ENCODE measurements at places on chromosomes 16 and 17.
A peak's percentile ranks its signal among the peaks of the same experiment; 100 is the strongest.

GRCh38 chr16:23868136-23868535 is 32.4 kb downstream of the PRKCB start:
- DNase-seq: no peak

DNA sequence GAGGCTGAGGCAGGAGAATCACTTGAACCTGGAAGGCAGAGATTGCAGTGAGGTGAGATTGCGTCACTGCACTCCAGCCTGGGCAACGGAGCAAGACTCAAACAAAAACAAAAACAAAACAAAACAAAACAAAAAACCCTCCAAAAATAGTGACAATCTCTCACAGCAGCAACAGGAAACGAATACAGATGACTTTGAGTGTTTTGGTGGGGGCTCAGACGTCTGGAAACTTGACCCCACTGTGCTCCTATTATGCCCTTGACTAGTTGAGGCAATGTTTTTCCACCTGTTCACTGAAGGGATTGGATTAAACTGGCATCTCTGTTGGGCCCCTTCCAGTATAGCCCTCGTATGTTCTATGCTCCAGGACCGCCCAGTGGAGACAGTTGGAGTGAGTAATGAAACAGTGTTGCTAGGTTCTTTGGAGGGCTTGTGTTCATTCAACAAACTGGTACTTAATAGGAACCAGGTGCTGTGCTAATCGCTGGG is 167.0 kb downstream of the UTP18 start:
- DNase-seq: peak; percentile 97

GRCh38 chr16:75258807-75259141 is 7.3 kb upstream of the BCAR1 start:
- DNase-seq: no peak

DNA sequence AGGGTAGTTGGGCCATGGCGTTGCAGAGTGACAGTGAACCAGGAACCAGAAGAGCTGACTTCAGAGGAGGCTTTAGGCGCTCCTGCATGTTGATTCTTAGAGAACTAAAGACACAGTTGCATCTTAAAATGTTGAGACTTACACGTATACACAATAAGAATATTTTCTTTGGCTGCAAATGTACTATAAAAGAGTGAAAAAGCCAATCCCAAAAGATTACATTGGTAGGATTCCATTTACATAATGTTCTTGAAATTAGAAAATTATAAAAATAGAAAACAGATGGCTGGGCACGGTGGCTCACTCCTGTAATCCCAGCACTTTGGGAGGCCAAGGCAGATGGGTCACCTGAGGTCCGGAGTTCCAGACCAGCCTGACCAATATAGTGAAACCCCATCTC is 738.8 kb downstream of the WWOX start:
- no peak for DNase-seq

- DNase-seq: no peak
These were observed 39.5 kb downstream of the DNAH9 start for GRCh38 chr17:11637796-11638195.

GRCh38 chr16:50002190-50002589 is 22.8 kb upstream of the CNEP1R1 start:
- no peak for DNase-seq

DNA sequence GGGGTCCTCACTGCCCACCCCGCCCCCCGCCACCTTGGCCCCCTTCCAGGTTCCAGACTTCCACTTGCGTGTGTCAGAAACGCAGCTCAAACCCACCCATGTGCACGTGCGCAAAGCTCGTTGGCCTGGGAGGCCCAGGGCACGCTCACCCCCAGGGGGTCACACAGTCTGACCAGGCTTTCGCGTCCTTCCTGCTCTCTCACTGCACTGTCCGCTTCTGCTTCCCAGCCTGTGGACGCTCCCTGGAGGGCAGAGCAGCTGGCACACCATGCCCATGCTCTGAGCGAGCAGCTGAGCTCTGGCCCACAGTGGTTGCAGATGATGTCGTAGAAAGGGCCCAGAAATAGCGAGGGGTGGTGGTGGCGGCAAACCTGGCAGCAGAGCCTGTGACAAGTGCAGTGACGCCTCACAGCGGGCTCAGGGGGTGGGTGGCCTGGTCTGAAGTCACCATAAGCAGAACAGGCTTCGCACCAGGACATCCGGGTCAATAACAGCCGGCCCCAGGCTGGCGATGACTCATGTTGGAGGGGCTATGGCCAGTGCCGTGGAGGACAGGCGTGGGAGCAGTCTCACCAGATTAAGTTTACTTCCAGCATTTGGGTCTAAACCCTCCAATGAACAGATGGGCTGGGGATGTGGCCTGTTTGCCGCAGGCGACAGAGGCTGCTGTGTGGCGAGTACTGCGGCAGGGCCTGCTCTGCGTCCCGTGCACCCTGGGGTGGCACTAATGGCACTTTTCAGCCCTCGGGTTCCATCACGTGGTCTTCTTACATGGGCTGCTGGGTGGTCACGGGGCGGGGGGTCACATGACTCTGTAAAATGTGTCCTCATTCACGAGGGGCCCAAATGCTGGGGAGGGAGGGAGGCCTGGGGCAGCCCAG is 49.0 kb downstream of the NT5M start:
- DNase-seq: no peak

DNA sequence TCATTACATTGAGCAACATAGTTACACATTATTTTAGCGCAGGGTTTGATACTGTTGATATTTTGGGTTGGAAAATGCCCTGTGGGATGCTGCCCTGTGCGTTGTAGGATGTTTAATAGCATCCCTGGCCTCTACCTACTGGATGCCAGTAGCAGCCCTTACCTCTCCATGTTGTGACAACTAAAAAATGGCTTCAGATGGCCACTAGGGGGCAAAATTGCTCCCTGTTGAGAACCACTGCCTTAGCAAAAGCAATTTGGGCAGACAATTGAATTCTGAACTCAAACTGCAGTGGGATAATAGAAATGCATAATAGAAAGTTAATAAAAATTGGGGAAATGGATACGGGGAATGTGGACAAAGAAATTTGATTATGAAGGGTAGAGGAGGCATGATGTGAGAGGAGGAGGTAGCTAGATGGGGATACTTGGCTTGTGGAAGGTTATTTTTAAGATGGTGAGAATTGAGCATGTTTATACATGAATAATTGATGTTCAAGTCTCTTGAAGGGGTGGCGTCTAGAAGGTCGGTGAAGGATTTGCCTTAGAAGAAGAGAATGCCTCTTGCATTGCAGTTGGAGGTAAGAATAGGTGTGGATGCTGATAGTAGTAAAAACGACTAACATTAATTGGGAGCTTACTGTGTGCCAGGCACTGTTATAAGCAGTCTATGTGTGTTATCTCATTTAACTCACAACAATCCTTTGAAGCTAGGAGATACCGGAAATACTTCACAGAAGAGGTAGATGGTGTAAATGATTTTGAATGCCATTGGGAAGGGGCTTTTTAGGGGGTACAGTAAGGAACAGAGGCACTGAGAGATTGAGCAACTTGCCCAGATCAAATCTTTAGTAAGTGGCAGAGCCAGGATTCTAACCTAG is 19.0 kb downstream of the HEATR9 start:
- peak; percentile 45 for DNase-seq

DNA sequence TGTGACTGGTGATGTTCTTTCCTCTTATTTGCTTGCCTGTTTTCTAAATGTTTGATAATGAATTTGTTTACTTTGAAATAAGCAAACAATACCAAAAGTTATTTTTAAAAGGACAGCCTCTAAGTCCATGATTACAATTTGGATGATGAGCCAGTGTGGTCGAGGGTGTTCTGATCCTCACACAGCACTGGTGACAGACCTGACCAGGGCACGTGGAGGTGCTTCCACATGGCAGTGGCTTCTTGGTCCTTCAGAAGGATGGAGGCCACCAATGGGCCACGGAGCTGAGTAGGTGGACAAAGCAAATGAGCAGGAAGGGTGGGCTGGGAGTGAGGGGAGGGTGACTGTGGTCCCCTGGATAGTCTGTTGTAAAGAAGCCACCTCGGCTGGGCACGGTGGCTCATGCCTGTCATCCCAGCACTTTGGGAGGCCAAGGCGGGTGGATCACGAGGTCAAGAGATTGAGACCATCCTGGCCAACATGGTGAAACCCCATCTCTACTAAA is 4.2 kb upstream of the TEX19 start:
- DNase-seq: no peak

DNA sequence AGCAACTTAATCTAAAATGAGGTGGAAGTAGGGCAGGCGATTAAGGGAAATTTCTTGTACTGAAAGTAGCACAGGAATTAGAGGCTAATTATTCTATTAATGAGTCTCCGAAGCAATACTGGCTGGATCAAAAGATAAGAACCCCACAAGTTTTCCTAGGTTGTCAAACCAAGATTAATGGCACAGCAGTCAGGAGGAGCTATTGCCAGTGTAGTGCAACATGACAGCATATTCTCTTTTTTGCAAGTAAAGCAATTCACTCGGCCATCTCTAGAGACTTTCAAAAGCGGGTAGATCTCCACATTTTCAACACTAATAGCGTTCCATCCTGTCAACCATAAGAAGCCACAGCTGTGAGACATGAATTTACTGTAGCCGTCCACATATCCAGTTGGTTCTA is 81.2 kb downstream of the CYB561 start:
- no peak for DNase-seq

GRCh38 chr16:27518226-27518625 is 31.5 kb downstream of the GTF3C1 start:
- no peak for DNase-seq

GRCh38 chr17:63464691-63465236 is 12.1 kb upstream of the ACE start:
- no peak for DNase-seq

GRCh38 chr17:39605492-39606433 is 2.0 kb downstream of the NEUROD2 start:
- no peak for DNase-seq

DNA sequence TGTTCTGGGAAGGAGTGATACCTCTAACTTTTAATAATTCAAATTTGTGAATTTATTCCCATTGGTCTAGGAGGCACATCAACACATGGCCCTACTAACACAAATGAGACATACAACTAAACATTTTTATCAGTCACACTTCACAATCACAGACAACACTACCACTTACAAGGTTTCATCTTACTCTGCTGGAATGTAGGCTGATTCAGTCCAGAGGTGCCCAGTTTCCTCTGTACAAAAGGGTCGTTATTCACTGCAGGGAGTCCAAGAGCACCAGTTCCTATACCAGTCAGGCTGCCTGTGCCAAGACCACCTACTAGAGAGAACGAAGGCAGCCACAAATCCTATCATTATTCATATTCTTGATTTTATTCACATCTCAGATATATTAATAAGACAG is 41.4 kb downstream of the SETD6 start:
- no peak for DNase-seq

- DNase-seq: no peak
These were observed 50.5 kb downstream of the SYT17 start for GRCh38 chr16:19218581-19218980.

GRCh38 chr17:73030995-73031394 is 61.5 kb downstream of the SLC39A11 start:
- no peak for DNase-seq

DNA sequence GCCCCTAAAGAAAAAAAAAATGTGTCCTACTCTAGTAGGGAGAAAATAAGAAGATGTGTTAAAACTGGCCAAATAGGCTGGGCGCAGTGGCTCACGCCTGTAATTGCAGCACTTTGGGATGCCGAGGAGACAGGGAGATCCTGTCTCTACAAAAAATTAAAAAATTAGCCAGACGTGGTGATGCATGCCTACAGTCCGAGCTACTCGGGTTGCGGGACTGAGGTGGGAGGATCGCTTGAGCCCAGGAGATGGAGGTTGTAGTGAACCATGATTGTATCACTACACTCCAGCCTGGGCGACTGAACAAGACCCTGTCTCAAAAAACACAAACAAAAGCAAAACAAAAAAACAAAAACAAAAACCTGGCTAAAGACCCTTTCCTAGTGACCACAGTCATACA is 15.9 kb downstream of the ZFHX3 start:
- no peak for DNase-seq

DNA sequence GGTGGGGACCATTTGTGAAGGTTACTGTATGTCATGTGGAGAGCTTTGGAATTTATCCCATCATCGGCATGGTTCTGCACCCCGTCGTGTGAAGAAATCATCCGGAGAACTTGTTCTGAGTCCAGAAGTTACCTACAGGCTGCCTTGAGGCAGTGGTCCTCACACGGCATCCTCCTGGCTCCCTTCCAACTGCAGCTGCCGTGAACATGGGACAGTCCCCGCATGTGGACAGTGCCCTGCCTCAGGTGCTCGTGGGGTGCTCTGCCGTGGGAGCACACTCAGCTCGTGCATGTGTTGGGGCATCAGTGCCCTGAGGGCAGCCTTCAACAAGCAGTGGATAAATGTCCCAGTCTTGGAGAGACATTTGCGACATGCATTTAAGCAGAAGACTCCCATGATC is 188.7 kb downstream of the KATNIP start:
- no peak for DNase-seq

- DNase-seq: no peak
These were observed 85.9 kb downstream of the EMP2 start for GRCh38 chr16:10494343-10495030.

DNA sequence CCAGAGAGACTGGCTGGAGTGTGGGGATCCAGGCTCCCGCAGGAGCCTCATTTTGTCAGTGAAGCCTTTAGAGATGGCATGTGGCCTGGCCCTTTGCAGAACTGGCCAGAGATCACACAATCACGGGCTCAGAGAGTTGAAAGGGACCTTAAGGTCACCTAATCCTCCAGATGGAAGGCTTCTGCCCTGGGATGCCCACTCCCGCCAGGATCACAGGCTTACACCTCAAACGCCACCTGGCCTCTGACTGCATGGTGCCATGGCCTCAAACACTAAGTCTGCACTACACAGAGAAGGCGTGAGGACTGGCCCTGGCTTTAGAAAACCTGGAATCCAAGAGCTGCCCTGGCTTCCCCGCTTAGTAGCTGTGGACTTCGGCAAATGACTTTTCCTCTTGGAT is 306.8 kb upstream of the CCL2 start:
- no peak for DNase-seq

DNA sequence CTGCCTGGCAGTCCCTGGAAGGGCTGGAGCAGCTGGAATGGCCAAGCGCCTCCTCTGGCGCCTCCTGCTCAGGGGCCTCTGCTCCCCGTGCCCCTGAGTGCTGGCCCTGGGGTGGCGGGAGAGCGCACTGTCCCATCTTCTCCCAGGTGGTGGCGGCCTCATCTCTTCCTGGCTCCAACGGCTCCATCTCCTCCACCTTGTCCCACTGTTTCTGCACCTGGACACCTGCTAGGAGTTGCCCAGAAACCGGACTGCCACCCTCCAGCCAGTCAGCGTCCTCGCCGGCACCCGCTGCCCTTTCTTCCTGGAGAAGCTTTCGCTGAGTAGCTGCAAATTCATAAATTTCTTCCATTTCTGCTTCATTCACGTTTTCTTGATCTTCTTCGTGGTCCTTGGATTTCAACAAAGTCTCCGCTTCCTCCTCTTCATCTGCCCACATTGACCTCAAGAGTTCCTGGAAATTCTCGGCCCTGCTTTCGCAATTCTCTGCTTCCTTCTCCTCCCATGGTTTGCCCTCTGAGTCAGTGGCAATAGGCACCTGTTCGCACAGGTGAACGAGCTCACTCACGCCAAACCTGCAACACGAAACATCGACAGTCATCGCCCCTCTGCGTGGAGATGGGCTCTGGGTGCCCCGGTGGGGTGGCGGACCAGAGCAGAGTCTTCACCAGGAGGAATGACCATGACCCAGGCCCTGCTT is 13.7 kb upstream of the NLRC3 start:
- no peak for DNase-seq

Data from NCI-H774 (cell line).